ENCODE measurements at places on chromosomes 16 and 17.
A peak's percentile ranks its signal among the peaks of the same experiment; 100 is the strongest.

DNA sequence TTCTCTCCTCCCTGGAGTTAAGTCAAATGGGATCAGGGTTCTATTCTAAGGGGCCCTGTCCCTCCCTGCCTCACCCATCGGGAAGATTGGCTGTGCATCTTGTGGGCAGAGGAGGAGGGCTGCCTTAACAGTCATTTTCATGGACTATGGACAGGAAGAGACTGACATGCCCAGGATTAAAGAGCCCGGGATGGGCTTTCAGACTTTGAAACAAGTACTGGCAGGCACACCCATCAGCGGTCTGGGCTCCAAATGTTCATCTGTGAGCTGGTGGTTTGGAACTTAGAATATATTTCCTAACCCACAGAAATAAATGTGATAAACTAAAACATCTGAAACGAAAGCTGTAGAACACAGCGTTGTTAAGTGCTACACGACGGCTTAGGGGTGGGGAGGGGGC lies 6.5 kb downstream of the SLC6A4 start:
- no peak for DNase-seq

DNA sequence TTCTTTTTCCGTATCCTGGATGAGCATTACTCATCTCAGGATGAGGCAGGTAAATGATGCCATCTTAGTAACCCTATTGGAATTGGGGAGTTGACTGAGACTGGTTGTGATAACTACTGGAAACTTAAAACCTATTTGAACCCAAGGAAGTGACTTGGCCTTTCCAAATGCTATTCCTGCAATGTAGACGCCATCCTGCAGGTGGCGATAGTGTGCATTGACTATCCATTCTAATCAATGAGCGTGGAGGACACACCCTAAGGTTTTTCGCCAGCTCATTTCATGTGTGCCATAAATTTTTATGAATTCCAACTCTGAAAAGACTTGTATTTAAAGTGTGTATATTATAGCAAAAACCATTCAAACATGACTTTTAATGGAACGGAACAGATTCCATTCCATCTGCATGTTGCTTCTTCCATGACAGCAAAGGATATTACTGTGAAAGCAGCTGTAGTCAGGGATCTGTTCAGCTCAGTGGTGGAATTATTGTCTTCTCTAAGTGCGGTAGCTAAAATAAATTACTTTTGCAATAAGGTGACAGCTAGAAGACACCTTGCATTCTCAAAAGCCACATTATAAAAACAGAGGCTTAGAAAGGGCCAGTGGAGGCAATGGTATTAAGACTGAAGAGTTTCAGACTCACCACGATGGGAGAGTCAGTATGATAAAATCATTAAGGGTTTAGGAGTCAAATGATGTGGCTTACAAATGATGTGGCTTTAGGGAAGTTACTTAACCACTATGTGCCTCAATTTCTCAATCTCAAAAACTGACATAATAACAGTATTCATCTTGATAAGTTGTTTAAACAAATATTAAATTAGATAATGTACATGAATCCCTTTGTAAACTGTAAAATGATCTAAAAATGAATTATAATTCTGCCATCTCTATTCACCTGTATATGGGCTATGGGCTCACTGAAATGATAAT lies 55.5 kb downstream of the SYT17 start:
- DNase-seq, result no peak

DNA sequence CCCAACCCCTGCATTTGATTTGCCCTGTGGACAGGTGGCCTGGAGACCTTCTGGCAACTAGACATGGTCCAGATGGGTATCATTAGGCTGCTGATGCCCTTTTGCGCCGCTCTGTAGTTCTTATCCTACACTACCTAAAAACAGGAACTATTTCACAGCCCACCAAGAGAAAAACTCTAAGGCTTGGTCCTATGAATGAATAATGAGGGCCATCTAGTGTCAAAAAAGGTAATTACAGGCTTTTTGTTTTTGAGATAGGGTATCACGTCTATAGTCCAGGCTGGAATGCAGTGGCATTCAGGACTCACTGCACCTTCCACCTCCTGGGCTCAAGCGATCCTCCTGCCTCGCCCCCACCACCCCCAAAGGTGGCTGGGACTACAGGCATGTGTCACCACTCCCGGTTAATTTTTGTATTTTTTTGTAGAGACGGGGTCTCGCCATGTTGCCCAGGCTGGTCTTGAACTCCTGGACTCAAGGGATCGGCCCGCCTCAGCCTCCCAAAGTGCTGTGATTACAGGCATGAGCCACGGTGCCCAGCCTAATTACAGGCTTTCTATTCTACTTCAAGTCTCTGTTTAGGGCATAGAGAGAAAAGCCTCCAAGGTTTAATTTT lies 20.9 kb downstream of the COIL start:
- peak; percentile 50 for DNase-seq

DNA sequence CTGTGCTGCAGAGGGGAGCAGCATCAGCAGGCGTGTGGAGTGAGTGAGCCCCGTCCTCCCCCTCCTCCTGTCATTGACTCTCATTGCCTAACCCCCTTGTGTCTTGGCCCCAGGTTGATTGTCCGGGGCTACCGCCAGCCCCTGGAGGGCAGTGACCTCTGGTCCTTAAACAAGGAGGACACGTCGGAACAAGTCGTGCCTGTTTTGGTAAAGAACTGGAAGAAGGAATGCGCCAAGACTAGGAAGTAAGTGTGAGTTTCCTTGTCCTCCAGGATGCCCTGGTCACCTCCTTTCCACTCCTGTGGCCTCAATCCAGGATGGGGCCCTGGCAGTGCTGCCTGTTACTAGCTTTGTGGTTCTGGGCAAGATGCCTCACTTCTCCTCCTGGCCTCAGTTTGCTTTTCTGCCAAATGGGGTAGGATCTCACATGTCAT lies 87.0 kb downstream of the ABCC1 start:
- DNase-seq, result no peak

- DNase-seq, result no peak
Measured at GRCh38 chr17:21029036-21029435, 13.8 kb downstream of the USP22 start.

DNA sequence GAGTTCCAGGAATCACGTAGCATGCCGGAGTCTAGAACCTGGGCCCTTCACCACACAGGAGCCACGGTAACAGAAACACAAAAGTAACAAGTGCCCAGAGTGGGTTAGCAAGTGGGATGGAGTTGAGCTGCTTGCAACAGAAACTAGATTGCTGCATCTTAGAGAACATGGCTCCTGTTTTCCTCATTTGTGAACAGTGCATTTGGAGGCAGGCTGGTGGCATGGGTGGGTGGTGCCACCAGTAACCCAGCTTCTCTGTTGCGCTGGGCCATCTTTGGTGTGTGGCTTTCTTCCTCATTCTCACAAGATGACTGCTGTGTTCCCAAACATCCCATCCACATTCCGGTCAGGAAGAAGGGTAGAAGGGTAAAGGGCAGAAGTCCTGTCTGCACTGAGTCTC lies 95.5 kb downstream of the KATNIP start:
- DNase-seq, result no peak

- no peak for DNase-seq
Measured at GRCh38 chr16:14611660-14612059, 18.4 kb downstream of the PARN start.

GRCh38 chr17:41322094-41322902 lies 6.8 kb upstream of the KRTAP17-1 start:
- no peak for DNase-seq

- DNase-seq, result no peak
Measured at GRCh38 chr17:79612468-79613194, 1.8 kb upstream of the RBFOX3 start.

DNA sequence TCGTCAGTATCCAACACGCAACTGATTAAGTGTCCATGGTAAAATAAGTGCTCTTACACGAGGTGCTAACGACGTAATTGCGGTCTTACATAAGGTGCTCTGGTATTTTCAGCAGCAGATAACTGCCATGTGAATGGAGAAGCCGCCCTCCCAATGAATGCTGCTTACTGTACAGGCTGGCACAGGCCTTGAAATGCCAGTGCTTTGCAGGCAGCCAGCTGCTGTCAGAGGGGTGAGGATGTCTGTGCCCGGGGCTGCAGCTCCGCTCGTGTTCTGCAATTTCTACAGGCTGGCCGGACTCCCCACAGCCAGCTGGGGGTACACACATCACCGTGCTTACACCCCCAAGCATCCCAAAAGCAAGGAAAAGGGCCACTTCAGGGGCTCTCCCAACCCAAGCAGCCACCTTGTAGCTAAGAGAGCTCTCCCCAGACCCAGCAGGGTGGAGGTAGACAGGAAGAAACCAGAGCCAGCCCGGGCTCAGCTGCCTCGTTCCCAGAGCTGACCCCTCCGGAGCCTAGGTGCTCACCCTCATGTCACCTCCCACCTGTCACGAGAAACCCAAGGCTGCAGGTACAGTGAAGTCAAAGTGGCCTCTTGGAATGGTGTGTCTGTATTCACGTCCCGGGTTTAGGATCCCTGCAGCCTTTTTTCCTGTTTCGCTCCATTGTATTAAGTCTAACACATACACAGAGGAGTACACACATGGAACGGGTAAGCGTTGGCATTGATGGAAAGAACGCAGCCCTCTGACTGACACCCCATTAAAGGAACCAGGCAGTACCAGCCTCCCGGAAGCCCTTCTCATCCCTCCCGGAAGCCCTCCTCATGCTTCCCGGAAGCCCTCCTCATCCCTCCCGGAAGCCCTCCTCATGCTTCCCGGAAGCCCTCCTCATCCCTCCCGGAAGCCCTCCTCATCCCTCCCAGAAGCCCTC lies 27.2 kb upstream of the RPH3AL start:
- DNase-seq, result no peak

DNA sequence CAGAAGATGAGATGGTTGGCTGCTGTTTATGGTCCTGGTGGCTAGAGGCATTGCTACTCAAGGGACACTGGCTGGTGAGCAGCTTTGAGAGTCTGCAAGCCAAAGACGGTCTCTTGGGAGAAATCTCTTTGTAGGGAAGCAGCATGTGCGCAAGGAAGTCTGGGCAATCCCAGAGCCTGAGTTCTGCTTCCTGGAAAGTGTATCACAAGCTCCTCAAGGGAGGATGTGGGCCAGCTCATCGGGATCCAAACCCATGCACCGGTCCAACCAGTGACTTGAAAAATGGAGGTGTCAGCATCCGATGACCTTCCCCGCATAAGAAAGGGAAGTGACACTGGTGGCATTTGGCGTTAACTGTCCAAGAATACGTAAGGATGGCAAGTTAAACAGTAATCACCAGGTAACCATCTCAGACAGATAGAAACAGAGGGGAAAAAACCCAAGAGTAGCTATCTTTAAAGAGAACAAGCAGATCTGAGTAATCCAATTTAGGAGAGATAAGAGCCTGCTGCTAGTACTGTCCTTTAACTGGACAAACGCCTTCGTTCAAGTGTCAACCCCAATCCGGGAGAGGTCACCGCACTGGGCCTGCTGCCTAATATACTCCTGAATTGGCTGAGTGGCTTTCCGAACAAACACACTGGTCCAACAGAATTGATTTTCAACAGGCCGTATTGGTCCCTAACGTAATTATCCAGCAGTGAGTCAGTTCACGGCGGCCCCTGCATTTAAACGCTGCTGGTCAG lies 303.0 kb upstream of the ZFHX3 start:
- DNase-seq, result no peak

DNA sequence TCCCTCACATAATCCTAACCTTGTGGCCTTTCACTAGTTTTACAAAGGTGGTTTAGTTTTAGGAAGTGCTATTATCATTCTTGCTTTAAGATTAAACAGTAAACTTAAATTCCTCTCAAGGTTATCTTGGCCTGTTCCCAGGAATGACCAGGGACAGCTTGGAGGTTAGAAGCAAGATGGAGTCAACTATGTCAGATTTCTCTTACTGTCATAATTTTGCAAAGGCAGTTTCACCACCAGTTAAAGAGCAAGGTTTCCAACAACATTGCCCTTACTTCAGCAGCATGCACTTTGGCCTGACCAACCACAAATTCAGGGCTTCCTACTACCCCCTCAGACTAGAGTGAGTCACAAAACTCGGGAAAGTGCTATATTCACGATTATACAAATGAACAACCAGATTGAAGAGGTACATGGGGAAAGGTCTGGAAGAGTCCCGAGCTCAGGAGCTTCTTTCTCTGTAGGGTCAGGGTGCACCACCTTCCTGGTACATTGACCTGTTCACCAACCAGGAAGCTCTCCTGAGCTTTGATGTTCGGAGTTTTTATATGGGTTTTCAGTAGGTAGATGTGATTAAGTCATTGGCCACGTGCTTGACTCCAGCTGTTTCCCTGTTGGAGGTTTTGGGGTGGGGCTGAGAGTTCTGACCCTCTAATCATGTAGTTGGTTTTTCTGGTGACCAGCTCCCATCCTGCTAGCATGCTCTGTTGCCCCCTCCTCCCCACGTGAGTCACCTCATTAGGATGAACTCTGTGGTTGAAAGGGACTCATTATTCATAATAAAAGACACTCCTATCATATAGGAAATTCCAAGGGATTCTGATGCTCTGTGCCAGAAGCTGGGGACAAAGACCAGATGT lies 19.4 kb downstream of the RHOT1 start:
- no peak for DNase-seq

DNA sequence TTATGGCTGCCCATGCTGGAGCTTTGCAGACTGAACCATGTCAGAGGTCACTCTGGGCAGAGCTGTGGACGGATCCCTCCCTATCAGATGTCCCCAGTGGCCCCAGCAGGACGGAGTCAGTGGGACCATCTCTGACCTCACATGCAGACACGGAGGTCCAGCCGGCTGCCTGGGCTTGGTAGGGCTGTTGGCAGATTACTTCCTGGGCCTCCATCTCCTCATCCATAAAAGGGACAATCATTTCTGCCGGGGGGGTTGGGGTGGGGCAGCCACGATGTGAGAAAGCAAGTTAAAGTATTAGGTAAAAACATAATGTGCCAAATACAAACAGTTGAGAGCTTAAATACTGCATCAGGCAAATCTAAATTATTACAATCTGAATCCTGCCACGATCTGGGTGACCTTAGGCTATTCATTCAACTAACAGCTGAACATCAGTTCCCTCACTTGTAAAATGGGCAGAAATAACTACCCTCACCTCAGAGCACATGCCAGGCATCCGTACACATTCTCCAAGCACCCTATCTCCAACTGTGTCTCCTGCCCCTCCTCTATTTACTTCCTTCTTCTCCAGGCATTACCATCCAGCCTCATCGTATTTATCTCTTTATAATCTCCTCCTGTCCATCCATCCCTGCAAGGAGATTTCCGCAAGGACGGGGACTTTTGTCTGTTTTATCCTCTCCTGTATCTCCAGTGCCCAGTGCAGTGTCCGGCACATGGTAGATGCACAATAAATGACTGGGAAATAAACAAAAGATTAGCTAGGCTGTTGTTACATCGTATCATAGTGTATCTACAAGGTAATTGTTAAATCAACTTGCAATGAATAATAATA lies 192.3 kb upstream of the FOXF1 start:
- DNase-seq, result no peak

GRCh38 chr17:61479493-61480413 lies 27.5 kb downstream of the TBX4 start:
- no peak for DNase-seq

DNA sequence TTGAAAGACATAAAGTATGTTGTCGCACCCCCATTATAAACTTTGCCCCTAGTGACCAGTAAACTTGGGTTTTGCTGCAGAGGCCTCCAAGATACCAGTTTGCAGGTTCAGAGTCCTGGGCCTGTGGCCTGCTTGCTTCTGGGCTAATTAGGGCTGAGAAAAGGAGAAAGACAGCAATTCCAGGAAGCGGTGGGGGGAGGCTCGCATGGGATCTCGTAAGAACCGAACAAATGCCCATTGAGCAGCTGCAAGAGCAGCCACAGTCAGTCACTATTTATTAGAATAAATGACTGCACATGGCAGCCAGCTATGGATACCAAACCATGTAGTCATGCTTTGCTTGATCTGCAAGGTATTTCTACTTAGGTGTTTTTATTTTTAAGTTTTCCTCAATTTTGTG lies 4.9 kb downstream of the SHISA9 start:
- no peak for DNase-seq

Measured in left renal pelvis (tissue), 4 donors.